NCI-H2107 (cell line): ENCODE measurements at places on chromosomes 5 and 9.

DNA sequence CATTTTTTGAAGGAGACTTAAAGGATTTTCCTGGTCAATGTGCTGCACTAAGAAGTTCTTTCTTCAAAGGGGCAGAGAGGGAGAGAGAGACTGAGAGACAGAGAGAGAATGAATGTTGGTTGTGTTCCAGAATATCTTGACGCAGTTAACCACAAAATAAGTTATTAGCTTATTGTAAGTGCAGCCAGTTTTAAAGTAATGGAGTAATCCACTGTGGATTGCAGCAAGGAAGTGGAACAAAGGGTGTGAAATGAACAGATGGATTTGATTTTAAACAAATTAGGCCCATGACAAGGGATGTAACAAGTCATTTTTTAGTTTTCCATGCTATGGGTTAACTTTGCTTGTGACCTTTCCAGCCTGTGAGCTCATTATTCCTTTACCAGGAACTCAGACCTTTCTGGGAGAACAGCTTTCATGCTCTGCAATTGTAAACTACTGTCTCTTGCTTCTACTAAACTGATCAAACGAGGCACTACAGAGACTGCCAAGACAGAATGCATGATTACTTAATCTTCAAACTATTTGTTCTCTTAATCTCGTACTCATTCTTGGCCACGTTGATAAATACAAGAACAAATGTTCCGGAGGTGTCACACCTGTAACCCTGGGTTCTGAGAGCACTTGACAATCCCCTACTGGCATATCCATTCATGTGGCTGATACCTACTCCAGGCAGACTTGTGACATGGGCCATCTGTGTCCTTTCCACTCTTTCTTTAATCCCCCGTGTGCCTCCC is 131.1 kb downstream of the TLE1 start:
- DNase-seq, result no peak

- no peak for DNase-seq
Measured at GRCh38 chr5:34412736-34413135, 243.4 kb upstream of the RAI14 start.

- DNase-seq, result no peak
Measured at GRCh38 chr9:83976372-83976771, 3.6 kb downstream of the HNRNPK start.

- no peak for DNase-seq
Measured at GRCh38 chr5:34511481-34511880, 144.6 kb upstream of the RAI14 start.

GRCh38 chr5:132202711-132203463 is 24.8 kb downstream of the P4HA2 start:
- DNase-seq, result no peak

GRCh38 chr5:181243564-181244343 is at the start of gene RACK1:
Gene RACK1 (minus strand): TSS chr5:181243906. CDS start chr5:181243800, 106 bp downstream.
- no peak for DNase-seq
